ENCODE measurements at places on chromosomes 1 and 21.

GRCh38 chr1:158122833-158123388 lies 57.8 kb upstream of the CD1D start:
- no peak for DNase-seq

GRCh38 chr1:22044690-22045420 lies 7.7 kb upstream of the CDC42 start:
- DNase-seq, result no peak

- no peak for DNase-seq
Measured at GRCh38 chr1:47532921-47533792, 95.3 kb downstream of the FOXD2 start.

- DNase-seq, result no peak
Measured at GRCh38 chr1:160855181-160855981, 7.3 kb downstream of the CD244 start.

GRCh38 chr1:12447307-12447706 lies 170.7 kb downstream of the DHRS3 start:
- no peak for DNase-seq

DNA sequence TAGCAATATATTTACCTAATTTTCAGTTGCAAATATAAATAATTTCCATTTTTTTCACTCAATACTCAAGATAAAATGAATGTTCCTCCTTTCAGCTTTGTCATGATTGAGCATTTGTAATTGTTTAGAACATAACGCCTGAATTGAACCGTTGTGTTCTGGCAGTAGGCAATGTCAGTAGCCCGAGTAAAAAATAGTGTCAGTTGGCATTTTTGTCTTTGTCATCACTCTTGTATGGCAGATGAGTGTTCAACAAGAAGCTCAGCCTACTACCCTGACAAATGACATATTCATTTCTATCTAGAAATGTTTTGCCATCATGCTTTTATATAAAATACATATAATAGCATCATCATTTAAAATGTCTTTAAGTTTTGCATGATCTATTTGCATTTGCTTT lies 691.4 kb upstream of the NCAM2 start:
- DNase-seq, result no peak

DNA sequence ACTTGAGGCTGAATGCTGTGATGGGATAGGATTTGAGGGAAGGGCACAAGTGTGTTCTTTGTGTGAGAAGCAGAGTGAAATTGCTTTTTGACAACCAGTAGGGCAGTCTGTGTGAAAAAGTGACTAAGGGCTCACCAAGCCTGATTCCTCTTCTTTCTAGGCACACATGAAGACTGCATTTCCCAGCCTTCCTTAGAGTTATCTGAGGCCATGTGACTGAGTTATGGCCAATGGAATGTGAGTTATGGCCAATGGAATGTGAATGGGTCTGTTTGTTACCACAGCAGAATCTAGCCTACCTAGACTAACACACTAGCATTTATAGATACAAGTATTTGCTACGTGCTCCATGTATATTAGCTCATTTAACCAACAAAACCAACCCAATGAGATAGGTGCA lies 35.3 kb upstream of the DIRAS3 start:
- DNase-seq, result no peak

GRCh38 chr1:236748268-236748870 lies 46.7 kb upstream of the MTR start:
- no peak for DNase-seq

DNA sequence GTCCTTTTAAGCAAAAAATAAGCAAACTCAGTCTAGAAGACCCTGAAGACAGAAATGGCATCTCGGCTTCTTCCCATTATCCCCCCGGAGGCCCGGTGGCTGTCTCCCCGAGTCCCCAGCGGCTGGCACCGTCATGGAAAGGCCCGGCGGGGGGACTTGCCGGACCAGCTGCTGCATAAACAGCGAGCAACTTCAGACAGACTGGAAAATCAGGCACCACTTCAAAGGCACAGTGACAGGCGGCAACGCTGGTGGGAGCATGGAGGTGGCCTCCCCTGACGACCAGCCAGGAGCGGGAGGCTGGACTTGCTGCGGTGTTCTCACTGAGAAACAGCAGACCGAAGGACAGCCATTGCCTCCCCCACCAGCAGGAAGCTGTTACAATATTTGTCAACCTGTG lies 18.4 kb upstream of the C1QA start:
- DNase-seq, result no peak

- no peak for DNase-seq
Measured at GRCh38 chr1:9621032-9621431, 30.5 kb upstream of the PIK3CD start.

Data from GOT3 (cell line).